Naive B cell (primary cell): ENCODE measurements at places on chromosomes 5 and 9.
A peak's percentile ranks its signal among the peaks of the same experiment; 100 is the strongest.

GRCh38 chr9:84583866-84584265 is 85.7 kb upstream of the NTRK2 start:
- DNase-seq, result no peak

- DNase-seq, result no peak
Observed at GRCh38 chr5:113692466-113692865, 179.0 kb downstream of the YTHDC2 start.

DNA sequence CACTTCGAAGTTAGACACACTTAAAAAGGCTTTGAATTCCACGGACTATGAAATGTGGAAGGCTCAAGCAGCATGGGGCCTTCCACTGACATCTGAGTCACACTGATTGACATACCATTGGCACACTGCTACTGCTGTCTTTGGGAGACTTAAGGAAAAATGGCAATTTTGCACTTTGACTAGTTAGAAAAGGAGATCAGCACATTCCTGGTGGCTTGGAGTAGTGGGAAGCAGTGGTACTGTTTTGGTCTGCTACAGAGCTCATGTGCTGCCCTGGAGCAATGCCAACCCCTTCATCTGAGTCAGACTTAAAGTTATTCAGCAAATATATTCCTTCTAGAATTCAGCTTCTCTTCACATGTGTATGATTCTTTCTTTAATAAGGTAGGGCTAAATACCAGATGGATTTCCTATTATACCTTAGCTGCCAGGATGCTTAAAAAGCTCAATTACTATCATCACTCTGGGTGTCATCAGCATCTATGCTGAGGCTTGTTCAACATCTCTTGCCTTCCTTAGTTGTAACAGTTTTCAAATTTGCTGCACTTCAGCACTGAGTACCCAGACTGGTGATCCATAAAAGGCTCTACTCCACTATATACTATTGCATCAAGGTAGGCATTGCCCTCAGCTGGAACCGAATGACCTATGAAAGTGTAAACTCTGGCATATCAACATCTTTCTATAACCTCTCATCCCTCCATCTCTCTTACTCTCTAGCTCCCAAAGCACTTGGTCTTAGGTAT is 42.3 kb upstream of the MOCS2 start:
- DNase-seq, result no peak

DNA sequence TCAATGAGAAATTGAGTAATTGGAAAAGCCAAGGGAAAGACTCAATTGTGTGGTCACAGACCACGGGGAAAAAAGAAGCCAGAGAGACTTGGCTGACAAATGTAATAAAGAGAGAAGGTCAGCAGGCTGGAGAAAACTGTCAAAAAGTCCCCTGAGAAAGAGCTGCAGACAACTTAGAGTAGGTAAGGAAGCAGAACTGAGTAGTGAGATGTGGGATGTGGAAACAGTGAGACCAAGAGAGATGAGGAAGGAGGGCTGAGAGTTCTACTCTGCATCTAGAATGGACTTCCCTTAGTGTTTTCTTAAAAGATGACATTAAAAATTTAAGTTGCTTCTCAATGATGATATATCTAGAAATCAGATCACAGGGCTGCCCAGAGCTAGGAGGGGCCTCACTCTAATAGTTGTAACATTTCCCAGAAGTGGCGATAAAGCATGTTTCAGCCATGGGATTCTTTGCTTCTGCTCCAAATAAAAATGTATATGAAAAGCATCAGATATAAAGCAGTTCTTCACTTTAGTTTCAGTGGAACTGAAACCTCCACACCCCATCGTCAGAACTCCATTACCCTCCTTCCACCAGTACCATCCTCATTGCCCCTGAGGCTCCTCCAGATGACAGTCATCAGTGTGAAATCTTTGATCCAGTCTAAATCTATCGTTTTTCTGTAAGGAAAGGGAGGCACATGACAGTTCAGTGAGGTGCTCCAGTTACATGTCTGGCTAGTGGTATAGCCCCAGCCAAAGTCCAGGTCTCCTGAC is 80.6 kb downstream of the SPEF2 start:
- no peak for DNase-seq

DNA sequence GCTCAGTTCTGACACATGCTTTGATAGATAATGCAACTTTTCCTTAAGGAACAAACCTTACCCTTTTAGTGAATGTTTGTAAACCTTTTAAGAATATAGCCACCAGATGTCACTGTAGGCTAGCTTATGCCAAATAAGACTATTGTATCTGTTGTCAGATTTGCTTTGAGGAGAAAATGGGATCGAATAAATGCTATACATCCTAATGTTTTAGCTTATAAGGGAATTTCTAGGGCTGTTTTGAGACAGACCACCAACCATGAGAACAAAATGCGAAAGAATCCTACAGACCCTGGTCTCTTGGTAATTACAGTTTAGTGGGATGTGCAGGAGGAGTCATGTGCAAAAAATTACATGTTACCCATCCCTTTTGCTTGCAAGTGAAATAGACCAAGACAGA is 127.6 kb upstream of the NMUR2 start:
- DNase-seq, result no peak

DNA sequence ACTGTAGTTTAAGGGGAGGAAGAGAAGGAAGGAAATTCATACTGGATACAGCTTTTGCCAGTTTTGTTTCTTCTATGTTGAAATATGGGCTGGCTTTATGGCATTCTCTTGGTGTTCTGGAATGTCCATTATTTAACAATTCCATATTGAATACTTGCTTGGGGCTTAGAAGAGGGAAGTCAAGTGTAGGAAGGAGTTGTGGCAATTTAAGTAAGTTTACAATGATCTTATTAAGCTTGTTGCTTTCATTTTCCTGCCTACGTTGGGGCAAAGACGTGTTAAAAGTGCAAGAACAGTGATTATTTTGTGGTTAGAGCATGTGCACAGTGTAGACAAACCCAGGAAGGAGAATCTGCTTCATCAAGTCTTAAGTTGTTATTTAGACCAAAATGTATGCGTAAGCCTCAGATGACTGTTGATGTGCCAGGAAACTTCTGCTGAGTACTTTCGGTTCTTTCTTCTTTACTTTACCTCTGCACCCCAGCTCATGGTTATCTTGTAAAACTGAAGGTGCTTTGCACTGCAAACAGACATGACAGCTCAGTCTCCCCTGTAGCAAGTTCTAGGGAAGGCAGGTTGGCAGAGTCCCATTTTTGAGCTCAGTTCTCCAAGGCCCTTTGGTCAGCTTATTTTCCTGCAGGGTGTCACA is 75.8 kb downstream of the F2RL2 start:
- DNase-seq, result peak; percentile 72
